ENCODE measurements at places on chromosomes 2 and 18.

GRCh38 chr2:207603486-207603885 lies 21.7 kb downstream of the METTL21A start:
- no peak for DNase-seq

GRCh38 chr18:76467371-76468190 lies 27.5 kb downstream of the ZNF516 start:
- DNase-seq: peak; percentile 63

- no peak for DNase-seq
Measured at GRCh38 chr2:41914936-41915335, 132.9 kb upstream of the PKDCC start.

DNA sequence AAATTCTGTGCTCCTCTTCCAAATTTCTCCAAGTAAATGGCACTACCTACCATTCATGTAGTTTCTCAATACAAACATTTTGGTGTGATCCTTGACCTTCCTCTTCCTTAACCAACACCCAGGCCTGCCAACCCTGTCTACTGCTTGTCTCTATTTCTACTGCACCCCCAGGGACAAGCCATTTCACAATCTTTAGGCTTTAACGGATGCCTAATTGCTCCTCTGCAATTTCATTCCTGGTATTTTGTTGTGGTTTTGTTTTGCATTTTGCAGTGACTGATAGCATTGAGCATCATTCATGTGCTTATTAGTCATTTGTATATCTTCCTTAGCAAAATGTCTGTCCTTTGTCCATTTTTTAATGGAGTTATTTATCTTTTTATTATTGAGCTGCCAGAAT lies 10.0 kb downstream of the FAP start:
- peak; percentile 86 for DNase-seq

DNA sequence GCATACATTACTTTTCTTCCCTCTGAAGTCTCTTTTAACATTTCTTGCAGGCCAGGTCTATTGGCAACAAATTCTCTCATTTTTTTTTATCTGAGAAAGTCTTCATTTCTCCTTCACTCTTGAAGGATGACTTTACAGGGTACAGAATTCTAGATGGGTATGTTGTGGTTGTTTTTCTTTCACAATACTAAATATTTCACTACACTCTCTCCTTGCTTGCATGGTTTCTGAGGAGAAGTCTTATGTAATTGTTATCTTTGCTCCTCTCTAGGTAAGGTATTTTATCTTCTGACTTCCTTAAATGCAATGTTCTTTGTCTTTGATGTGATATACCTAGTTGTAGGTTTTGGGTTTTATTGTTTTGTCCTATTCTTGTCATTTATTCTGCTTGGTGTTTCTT lies 371.1 kb downstream of the FIGN start:
- peak; percentile 47 for DNase-seq

DNA sequence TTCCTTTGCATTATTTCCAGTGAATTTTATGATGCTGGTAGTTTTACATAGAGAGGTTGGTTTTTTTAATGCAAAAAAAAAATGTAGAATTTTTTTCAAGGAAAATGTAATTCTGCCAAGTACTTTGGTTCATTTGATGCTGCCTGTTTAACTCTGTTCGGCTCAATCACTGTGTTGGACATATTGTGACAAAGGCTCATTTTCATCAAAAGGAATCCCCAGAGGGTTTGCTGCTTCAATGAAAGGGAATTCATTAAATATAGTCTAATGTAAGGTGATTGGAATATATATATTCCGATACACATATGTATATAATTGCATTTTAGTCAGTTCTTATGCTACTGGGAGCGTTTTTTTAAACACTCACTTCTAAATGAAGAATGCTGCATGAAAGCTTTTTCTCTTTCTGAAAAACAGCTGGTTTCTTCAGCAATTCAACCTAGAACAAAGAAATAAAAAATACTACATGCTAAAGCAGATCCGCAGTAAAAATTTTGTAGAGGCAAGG lies 314.6 kb upstream of the VWC2L start:
- DNase-seq: no peak

DNA sequence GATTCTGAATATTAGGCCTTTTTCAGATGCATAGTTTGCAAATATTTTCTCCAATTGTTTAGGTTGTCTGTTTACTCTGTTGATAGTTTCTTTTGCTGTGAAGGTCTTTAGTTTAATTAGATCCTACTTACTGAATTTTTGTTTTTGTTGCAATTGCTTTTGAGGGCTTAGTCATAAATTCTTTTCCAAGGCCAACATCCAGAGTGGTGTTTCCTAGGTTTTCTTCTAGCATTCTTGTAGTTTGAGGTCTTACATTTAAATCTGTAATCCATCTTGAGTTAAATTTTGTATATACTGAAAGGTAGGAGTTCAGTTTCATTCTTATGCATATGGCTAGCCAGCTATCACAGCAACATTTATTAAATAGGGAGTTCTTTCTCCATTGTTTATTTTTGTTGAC lies 404.8 kb downstream of the LNPK start:
- no peak for DNase-seq

All from choroid plexus epithelial cell (primary cell).